ENCODE measurements at places on chromosomes 16 and 17.

GRCh38 chr17:60356940-60357339 is 35.0 kb downstream of the USP32 start:
- DNase-seq, result no peak

DNA sequence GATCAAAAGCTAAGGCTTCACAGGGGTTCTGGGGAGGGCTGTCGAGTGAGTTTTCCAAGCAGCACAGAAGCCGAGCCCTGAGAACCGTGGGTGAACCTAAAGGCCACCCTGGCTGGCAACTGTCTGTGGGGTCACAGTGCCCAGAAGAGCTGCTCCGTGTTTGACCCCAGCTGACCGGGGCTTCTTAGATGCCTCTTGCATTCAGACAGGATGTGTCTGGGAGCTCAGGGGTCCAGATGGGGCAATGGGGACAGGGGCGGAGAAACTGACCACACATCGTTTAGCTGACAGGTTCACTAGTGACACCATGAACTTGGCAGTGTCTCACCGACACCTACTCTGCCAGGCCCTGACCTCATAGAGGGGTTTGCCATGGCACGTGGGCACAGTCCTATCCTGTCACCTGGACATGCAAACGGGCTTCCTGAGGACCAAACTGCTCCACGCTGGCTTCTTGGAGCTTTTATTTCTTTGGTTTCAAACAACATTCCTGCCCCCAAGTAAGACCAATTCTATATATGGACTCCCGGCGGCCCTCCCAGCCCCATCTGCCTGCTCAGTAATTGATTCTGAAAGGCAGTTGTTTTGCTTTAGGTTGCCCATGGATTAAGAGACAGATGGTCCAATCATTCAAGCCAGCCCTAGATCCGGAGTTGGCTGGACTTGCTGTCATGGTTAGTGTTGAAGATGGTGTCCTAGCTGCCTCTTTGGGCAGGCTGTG is 22.2 kb downstream of the WSCD1 start:
- no peak for DNase-seq

DNA sequence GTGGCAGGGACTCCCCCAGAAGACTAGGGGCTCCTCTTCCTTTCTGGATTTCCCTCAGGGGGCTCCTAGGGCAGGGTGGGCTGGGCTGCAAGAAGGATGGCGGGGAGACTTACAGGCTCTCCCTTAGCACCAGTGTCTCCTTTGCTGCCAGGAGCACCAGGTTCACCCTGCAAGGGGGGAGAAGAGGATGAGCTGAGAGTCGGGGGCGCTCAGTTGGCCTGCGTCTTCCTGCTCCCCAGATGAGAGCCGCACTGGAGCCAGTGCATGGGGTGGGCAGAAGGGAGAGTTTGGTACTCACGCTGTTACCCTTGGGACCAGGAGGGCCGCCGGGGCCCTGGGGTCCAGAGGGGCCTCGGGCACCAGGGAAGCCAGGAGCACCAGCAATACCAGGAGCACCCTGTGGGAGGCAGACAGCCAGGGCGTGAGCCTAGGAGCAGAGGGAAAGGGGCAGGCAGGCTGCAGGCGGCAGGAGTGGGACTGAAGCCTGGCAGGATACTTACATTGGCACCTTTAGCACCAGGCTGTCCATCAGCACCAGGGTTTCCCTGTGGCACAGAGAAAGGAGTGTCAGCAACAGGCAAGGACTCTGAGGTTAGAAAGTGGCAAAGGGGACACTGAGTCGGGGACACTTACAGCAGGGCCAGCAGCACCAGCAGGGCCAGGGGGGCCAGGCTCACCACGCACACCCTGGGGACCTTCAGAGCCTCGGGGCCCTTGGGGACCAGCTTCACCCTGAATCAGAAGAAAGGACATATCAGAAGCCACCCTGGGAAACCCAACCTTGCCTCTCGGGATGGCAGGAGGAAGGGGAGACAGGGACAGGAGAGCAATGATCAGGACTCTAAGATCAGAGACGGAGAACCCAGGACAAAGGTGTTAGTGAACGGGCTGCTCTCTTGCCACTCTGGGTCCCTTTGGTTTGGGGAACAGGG is 6.2 kb downstream of the COL1A1 start:
- no peak for DNase-seq

DNA sequence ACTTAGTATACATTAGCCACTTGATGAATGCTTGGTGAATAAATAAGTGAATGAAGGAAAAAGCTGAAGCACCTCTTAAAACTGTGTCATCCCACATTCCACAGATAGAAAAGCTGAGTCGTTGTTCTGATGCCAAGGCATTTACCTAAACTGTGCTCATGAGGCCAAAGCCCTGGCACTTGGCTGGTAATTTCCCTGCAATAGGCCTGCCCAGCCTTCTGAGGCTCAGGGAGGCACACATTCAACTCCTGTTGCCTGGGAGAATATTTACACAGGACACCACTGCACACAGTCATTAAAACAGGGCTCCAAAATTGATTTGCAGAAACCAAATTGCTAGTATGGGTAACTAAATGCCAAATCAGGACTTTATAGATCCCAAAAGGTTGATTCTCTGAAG is 333.0 kb upstream of the C16orf82 start:
- DNase-seq, result no peak

- no peak for DNase-seq
These were observed 6.2 kb downstream of the NAT9 start for GRCh38 chr17:74769856-74770497.

- no peak for DNase-seq
These were observed 9.7 kb upstream of the WDR45B start for GRCh38 chr17:82657926-82658325.

GRCh38 chr17:58304750-58305486 is 23.7 kb downstream of the TSPOAP1 start:
- DNase-seq, result no peak

- DNase-seq, result peak; percentile 22
These were observed 1.1 kb downstream of the ACSF2 start for GRCh38 chr17:50426814-50427787.

DNA sequence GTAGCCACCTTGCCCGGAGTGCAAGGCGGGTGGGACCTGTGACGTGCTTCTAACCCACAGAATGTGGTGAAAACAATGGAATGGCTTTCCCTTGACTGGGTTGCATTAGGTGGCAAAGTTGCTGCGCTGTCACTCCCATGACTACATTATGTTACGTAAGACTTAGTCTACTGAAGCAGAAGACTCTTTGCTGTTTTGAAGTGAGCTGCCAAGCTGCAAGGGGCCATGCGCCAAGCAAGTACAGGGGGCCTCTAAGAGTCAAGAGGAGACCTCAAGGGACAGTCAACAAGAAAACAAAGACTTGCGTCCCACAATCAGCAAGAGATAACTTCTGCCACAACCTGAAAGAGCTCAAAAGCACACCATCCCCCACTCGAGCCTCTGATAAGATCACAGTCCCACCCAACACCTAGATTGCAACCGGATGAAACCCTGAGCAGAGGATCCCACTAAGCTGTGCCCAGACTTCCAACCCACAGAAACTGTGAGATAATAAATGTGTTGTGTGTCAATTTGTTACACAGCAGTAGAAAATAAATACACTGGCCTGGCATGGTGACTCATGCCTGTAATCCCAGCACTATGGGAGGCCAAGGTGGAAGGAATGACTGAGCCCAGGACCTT is 16.5 kb downstream of the ANKRD11 start:
- no peak for DNase-seq

- DNase-seq, result no peak
These were observed 42.6 kb upstream of the AXIN2 start for GRCh38 chr17:65604070-65604469.

DNA sequence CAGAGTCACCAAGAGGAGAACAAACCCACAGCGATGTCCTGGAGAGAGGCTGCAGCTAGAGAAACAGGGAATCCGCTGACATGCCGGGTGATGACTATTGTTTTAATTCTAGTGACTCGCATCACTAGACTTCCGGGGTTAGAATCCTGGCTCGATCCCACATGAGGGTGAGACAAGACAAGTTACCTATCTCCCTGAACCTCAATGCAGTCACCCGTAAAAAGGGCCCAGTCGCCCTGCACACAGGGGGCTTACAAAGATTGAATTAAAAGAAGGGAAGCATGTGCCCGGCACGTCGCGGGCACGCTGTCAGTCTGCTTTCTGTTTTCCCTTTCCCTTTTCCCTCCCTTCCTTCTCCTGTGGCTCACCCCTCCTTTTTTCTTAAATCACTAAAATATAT is 212.9 kb upstream of the FOXF1 start:
- DNase-seq, result no peak

DNA sequence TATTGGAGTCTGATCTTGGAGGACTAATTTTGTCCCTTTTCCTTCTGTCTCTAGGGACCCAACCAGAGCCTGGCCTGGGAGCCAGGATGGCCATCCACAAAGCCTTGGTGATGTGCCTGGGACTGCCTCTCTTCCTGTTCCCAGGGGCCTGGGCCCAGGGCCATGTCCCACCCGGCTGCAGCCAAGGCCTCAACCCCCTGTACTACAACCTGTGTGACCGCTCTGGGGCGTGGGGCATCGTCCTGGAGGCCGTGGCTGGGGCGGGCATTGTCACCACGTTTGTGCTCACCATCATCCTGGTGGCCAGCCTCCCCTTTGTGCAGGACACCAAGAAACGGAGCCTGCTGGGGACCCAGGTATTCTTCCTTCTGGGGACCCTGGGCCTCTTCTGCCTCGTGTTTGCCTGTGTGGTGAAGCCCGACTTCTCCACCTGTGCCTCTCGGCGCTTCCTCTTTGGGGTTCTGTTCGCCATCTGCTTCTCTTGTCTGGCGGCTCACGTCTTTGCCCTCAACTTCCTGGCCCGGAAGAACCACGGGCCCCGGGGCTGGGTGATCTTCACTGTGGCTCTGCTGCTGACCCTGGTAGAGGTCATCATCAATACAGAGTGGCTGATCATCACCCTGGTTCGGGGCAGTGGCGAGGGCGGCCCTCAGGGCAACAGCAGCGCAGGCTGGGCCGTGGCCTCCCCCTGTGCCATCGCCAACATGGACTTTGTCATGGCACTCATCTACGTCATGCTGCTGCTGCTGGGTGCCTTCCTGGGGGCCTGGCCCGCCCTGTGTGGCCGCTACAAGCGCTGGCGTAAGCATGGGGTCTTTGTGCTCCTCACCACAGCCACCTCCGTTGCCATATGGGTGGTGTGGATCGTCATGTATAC is 8.0 kb downstream of the GPRC5C start:
- no peak for DNase-seq

GRCh38 chr17:6084311-6085161 is 14.4 kb downstream of the WSCD1 start:
- peak; percentile 62 for DNase-seq

DNA sequence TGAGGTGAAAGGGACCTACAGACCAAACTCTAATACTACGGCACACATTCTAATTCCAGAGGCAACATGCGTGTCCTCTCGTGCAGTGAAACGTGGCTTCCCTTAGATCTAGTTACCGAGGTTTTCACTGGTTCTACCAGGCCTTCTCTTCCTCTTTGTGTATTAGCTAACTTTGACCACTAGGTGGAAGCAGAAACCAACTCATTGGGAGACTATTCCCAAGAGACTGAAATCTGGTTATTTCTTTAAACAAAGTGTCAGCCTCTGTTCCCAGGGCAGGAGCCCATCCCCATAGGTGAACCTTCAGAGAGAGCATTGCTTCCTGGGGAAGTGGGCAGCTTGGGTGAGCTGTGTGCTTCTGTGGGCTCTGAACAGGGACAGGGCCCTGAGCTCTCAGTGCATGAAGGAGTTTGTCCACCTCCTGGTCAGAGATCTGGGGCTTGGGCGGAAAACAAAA is 19.7 kb upstream of the RCVRN start:
- DNase-seq, result peak; percentile 73

DNA sequence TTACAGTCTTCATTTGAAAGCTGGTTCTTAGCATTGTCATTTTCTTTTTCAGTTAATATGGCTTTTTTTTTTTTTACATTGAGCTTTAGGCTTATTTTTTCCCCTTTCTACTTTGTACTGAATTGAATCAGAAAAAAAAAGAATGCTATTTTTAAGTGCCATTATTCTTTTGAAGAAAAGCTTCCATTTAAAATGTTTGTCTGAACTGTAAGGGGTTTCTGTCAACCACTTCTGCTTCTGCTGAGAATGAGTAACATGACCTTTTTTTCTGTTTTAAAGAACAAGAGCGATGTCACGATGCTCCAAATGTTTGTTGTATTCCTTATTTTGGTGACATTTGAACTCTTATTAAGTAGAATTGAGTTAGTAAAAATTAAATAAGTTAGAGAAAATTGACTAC is 50.0 kb downstream of the MRTFB start:
- no peak for DNase-seq

GRCh38 chr17:48944515-48945260 is at the start of gene SNF8:
SNF8 (minus strand) TSS chr17:48944842; CDS start chr17:48944734, 108 bp downstream.
- DNase-seq, result peak; percentile 89

DNA sequence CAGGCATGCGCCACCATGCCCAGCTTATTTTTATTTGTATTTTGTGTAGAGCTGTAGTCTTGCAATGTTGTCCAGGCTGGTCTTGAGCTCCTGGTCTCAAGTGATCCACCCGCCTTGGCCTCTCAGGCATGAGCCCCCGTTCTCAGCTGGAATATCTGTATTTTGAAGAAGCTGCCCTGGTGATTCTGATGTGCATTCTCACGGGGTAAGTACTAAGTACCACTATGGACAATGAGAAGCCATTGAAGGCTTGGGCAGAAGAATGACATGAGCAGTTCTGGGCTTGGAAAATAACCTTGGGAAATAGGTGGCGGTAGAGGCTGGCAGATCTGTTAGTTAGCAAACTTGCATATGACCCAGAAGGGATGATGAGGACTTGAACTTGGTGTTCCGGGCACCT is 15.6 kb upstream of the NKD1 start:
- DNase-seq, result no peak

- no peak for DNase-seq
These were observed 42.1 kb downstream of the ITGAM start for GRCh38 chr16:31301708-31302400.

DNA sequence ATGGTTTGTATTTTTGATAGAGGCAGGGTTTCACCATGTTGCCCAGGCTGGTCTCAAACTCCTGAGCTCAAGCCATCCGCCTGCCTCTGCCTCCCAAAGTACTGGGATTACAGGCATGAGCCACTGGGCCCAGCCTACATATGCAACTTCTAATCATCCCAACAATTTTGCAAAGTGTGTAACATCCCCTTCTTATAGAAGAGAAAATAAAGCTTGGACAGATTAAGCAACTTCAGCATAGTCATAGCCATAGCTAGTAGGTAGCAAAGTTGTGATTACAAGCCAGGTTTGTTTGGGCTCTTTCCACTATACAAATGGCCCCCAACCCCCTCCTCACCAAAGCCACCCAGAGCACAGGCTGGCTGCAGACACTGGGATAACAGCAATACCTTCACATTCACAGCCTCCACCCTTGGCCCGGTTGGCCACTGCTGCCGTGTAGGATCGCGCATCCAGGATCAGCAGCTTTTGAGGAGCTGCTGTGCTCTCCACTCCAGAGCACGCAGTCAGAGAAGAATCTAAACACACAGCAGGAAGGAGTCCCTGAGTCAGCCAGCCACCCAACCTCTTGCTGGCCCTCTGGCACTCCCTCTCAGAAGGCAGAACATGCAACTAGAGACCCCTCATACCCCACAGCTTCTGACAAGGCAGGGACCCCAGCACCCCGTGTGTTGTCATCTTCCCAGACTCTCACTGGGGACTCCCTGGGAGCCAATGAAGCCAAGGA is 7.9 kb downstream of the MTMR4 start:
- no peak for DNase-seq

DNA sequence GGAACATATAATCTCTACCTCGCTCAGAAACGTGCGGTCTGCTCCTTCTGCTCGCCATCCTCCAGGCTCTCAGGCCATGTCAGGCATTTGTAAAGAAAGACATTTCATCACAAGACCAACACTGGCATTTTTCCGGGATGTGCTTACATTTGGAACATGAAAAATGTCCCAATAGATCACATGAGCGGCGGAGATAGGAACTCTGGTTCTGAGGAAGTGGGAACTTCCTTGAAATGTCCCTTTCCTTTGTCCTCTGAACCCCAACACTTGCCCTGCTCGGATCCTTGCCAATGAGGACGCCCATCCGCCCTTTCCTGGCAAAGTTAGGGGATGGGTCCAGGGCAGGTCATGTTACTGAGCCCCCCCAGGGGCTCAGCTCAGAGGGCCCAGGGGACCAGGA is 130.5 kb downstream of the MAF start:
- DNase-seq, result no peak
